SJSA1 (cell line): ENCODE measurements at places on chromosomes 2 and 18.
A peak's percentile ranks its signal among the peaks of the same experiment; 100 is the strongest.

DNA sequence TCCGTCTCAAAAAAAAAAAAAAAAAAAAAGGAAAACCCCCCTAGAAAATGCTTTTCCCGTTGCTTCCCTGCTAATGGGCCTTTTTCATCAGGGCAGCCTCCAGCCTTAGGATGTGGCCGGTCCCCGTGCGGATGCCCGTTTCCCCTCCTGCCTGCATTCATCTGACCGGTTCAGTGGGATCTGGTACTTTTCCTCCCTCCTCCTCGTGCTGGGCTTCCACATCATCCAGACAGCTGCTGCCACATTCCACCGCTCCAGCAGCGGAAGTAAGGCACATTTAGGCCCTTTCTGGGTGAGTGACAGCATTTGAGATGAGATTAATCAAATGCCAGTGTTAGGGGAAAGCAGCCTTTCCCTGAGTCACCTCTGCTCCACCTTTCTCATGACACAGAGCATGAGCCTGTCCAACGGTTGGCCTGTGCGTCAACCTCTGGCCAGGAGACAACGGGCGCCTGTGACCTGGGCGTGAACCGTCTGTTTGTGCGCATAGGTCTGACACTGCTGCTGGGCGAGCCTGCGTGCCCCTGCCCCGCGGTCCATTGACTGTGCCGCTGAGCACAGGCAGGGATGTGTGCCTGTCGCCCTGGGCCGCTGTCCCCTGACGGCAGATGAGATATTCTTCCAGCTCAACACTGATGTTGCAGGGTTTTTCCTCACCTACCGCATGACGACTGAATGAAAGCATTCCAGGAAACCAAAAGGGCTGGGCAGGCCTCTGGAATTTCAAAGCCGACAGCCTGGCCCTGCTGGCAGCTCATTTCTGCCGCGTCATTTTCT is 174.0 kb downstream of the TGIF1 start:
- no peaks in the 10 kb centered on the region for H3K27me3 ChIP-seq
- peak overlapping the region; percentile 100 for H3K27ac ChIP-seq
- H3K4me3 ChIP-seq: peak overlapping the region; percentile 15
- peaks cover 57% of the 10 kb centered on the region for H3K4me1 ChIP-seq
- peak; percentile 97 for DNase-seq
- no peaks in the 10 kb centered on the region for H3K36me3 ChIP-seq

- DNase-seq: no peak
- H3K27me3 ChIP-seq: no peaks in the 10 kb centered on the region
- H3K36me3 ChIP-seq: no peaks in the 10 kb centered on the region
- no peak overlapping the region for H3K27ac ChIP-seq
These were observed 935.7 kb upstream of the FAM98A start for GRCh38 chr2:34534761-34535160.

DNA sequence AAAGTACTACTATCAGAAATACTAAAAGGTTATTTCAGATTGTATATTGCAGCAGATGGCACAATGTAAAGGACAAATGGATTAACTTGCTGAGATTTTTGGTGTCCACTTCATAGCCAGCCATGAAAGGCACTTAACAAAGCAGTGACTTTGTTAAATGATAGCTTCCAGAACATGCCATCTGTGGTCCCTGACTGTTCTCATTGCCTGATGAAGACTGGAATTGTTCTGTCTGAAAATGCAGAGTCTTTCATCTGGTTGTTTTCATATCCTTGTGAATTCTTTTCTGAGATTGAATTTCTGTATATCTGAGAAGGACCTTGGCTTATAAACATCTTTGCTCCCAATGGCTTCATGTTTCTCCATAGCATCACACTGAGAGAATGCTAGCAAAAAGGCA is 44.4 kb upstream of the LRRTM1 start:
- no peak overlapping the region for H3K27ac ChIP-seq
- no peak overlapping the region for H3K4me3 ChIP-seq
- H3K27me3 ChIP-seq: no peaks in the 10 kb centered on the region
- no peak for DNase-seq
- no peaks in the 10 kb centered on the region for H3K36me3 ChIP-seq

DNA sequence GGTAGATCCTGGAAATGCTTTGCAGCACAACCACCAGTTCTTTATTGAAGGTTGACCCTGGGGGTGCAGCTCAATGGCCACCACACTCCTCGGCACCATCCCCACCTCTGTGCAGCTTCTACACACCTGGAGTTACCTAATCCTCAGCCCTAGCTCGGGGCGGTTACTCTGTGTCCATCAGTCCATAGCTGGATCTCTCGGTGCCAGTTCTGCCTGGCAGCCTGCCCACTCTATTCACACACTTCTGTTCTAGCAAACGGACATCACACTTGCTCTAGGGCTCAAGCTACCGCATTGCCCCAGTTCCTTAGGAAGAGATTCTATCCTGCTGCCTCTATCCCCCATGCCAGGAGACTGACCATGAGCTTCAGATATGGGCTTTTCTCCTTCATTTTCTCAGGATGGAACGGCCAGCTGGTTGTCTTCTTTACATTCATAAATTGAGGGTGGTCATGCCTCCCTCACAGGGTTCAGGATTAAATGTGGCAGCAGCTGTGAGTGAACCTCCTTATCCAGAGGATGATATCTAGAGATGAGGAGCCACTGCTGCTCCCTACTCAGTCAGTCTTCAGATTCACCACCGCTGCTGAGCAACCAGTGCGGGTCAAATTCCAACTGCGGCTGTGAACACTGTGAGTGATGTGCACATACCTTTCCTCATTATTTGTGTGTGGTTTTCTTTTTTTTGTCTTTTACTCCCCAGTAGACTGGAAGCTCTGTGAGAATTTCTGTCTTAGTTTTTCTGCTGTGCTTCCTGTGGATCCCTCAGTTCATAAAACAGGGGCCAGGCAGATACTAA is 66.9 kb upstream of the TRIB2 start:
- H3K4me1 ChIP-seq: peaks cover 15% of the 10 kb centered on the region
- no peak overlapping the region for H3K4me3 ChIP-seq
- no peaks in the 10 kb centered on the region for H3K36me3 ChIP-seq

- H3K27ac ChIP-seq: no peak overlapping the region
- H3K4me1 ChIP-seq: peaks cover 4% of the 10 kb centered on the region; the same call in 1 of the 2 replicates
- DNase-seq: no peak
- H3K4me3 ChIP-seq: no peak overlapping the region
These were observed 1.0 kb upstream of the FAM110C start for GRCh38 chr2:47346-47725.

GRCh38 chr2:69465513-69466456 is 28.6 kb upstream of the NFU1 start:
- H3K4me1 ChIP-seq: no peaks in the 10 kb centered on the region
- no peak for DNase-seq
- H3K27ac ChIP-seq: no peak overlapping the region
- H3K36me3 ChIP-seq: peaks cover 64% of the 10 kb centered on the region
- no peaks in the 10 kb centered on the region for H3K27me3 ChIP-seq
